Stimulated activated CD4-positive, alpha-beta T cell treated with anti-CD3 and anti-CD28 coated beads, Interleukin-15, amount 100 ng/mL, for 24 hours (primary cell): ENCODE measurements at places on chromosomes 2 and 18.

DNA sequence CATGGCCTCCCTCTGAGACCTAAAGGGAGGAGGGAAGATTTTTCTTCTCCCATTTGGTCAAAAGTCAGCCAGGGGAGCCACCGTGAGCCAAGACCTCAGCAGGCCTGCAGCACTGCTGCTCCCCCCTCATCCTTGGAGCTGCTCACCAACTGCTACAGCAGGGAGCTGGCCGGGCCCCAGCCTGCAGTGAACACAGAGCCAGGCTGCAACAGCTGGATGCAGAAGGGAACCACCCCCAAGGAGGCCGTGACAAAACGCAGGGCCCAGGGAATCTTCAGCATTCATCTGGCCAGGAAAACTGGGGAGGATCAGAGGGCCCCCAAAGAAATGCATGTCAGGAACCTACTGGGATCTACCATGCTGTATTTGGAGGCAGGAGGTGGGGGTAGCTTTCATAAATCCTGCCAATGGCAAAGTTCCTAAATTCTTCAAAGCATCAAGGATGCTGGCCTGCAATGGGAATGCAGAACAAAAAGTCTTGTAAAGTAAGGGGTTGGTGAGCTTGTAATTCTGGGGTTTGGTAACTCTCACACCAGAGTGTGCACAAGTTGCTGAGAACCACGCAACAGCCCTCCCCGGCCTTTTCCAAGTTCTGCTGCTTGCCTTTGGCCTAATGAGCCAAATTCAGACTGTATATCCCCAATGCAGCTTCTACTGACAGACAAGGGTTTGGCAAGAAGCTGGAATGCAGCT lies 61.0 kb downstream of the CACNB4 start:
- no peak for DNase-seq

- no peak for DNase-seq
Measured at GRCh38 chr2:37523814-37524362, 147.6 kb downstream of the CDC42EP3 start.

- DNase-seq, result no peak
Measured at GRCh38 chr2:234620018-234620417, 123.1 kb upstream of the ARL4C start.

DNA sequence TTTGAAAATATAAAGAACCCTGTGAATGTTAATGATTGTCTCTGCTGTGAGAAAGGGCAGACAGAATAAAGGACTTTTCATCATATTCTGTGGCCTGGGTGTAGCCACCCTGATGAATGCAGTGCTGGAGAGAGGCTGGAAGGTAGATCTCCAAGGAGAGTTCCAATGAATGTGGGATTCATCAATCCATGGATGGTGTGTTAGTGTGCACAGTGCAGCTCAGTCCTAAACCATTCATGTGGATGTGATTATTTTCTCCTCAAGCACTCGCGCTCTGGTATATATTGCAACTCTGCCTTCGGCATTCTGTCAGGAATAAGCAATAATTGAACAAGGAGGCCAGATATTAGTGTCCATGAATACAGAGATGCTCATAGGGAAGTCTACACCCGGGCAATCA lies 47.1 kb downstream of the LRRTM1 start:
- no peak for DNase-seq

- no peak for DNase-seq
Measured at GRCh38 chr2:23065936-23066335, 319.0 kb upstream of the KLHL29 start.

- no peak for DNase-seq
Measured at GRCh38 chr18:58570360-58571064, 58.4 kb downstream of the ALPK2 start.

- DNase-seq, result no peak
Measured at GRCh38 chr2:204984518-204984917, 439.2 kb downstream of the PARD3B start.

GRCh38 chr2:181376442-181376841 lies 80.7 kb upstream of the ITGA4 start:
- DNase-seq, result no peak

- peak; percentile 85 for DNase-seq
Measured at GRCh38 chr2:96801005-96801785, 14.9 kb upstream of the CNNM3 start.

- no peak for DNase-seq
Measured at GRCh38 chr18:44682871-44683221, 2.2 kb downstream of the SETBP1 start.

GRCh38 chr2:111199840-111200239 lies 79.1 kb downstream of the BCL2L11 start:
- no peak for DNase-seq

DNA sequence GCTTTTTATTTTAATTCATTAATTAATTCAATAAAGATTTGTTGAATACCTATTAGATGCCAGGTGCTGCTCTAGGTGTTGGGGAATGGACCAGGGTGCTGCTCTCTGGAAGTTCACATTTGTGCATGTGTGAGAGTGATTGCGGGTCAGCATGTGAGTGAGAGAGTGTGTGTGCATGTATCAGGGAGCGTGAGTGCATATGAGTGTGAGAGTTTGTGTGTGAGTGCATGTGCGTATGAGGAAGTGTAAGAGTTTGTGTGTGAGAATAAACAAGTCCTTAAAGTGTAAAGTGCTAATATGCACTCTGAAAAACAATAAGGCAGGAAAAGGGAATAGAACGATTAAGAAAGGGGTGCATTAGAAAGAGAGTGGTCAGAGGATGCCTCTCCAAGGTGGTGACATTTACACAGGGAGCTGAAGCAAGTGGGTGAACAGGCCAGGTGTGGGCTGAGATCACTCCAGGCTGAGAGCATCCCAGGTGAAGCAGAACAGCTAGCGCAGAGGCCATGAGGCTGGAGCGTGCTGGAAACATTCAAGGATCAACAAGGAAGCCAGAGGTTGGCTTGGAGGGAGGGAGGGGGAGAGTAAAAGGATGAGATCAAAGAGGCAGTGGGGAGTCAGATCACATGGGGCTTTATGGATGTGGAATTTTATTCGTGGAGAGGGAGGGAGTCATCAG lies 50.5 kb upstream of the SLC1A4 start:
- DNase-seq, result no peak

DNA sequence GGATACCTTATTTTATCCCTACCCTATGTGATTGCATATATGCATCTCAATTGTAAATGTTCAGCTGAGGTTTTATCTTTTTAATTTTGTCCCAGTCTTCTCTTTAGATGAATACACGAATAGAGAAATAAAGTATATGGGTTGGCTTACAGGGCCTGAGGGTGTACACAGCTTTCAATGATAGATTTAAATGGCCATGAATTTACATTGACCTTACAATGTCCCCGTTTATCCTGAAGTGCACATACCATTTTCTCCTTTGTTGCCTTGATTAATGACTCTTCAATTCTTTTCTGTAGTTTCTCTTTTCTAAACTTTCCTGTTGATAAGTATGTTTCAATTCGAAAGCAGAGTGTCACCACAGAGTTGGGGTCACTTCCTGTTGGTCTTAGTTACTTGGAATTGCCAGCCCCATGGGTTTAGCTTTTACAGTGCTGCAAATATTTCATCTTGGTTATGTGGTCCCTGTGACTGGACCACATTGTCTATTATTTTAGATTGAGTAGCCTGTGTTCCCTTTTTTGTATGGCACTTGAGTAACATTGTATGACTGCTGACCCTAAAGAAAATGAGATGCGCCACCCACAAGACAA lies 1616.3 kb upstream of the ACVR2A start:
- DNase-seq, result no peak

GRCh38 chr18:36187193-36187825 lies at the start of gene MOCOS:
Gene MOCOS, plus strand, starts transcription at chr18:36187497. Its CDS starts 43 bp downstream, at chr18:36187540.
- peak; percentile 67 for DNase-seq

- DNase-seq, result peak; percentile 22
Measured at GRCh38 chr18:70194227-70194890, 11.1 kb downstream of the RTTN start.

DNA sequence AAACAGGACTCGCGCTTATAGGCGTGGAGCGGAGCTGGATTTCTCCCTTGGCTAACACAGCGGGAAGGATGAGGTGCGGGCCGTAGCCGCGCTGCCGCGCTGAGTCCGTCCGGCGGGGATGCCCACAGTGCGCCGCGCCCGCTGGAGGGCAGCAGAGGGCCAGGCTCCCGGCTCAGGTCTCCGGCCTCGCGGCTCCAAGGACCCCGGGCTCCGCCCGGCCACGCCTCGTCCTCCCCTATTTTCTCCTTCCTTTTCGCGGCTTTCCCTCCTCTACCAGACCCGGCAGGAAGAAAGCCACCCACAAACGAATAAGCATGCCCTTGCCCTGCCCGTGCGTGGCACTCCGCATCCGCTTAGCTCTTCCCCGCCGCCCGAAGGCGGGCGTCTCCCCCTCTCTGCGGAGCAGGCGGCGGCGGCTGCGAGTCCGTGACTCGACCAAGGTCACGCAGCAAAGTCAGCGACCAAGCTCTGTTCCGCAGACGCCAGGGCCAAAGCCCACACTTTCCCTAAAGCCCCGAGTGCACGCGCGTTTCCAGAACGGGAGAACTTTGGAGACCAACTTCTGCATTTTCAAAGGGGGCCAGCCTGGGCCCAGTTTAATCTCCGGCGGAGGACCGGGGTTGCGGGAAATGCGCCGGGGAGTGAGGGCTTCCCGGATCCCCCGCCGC lies 48.5 kb downstream of the KCNIP3 start:
- DNase-seq, result peak; percentile 82

DNA sequence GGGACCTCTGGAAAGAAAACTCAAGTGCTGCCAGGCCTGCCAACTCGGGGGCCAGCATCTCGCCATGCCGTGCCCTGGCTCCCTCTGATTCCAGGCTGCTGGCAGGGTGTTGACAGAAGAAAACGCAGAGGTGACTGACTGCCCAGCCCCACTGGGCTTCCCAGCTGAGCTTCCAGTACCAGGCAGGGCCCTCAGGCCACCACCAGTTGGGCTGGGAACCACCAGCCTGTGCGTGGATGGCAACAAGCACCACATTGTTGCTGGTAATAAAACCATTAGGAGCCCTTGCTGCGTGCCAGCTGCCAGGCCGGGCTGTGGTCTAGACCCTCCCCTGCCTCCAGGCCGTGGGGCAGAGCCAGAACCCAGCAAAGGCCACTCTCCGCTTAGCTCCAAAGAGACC lies 9.2 kb downstream of the DNMT3A start:
- DNase-seq, result no peak

GRCh38 chr18:79682481-79682880 lies 2.9 kb downstream of the CTDP1 start:
- no peak for DNase-seq
